Activated CD4-positive, alpha-beta T cell treated with anti-CD3 and anti-CD28 coated beads, Interleukin-2, amount 10 ng/mL, durations not matched to agents 24 days and 14 days (primary cell): ENCODE measurements at places on chromosomes 4 and X. TPM values are rescaled to one million over a fixed set of nuclear protein-coding genes. Genes with fewer than 3 reads are reported as not detected.
A peak's percentile ranks its signal among the peaks of the same experiment; 100 is the strongest.

CXCL6 gene
- total RNA-seq, result not detected in 2 replicates

AP1S2 gene
- total RNA-seq, result 24.2 and 28.8 TPM in 2 replicates

GRCh38 chrX:39996536-39996935 lies 101.2 kb downstream of the BCOR start:
- no peak overlapping the region for H3K27ac ChIP-seq
- peaks cover 4% of the 10 kb centered on the region for H3K27me3 ChIP-seq
- DNase-seq, result no peak

- H3K36me3 ChIP-seq, result no peaks in the 10 kb centered on the region
- H3K27ac ChIP-seq, result no peak overlapping the region
- no peaks in the 10 kb centered on the region for H3K27me3 ChIP-seq
- no peak for DNase-seq
Measured at GRCh38 chrX:39832211-39832610, 265.5 kb downstream of the BCOR start.

DNA sequence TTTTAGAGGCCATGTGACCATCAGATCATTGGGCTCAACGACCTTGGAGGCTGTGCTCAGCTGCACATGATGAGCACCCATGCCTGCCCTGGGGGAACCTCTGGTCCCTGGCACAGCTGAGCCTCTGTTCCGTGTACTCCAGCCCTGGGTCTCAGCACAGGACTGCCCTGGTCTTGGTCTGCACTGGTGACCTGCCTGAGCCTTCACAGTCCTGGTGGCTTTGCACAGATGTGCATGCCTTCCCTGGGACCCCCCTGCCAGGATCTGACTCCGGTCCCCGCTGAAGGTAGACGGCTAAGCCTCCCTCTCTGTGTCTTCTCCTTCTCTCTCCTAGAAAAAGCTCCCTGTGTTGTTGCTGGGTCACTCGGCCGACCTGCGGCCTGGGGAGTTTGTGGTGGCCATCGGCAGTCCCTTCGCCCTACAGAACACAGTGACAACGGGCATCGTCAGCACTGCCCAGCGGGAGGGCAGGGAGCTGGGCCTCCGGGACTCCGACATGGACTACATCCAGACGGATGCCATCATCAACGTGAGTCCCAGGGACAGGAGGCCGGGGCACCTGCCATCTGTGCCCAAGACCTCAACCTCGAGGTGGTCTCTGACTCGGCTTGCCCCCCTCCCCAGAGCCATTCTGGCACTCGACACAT lies 21.6 kb downstream of the HTRA3 start:
- H3K36me3 ChIP-seq, result no peaks in the 10 kb centered on the region
- no peak for DNase-seq
- no peaks in the 10 kb centered on the region for H3K27me3 ChIP-seq
- H3K4me3 ChIP-seq, result no peak overlapping the region
- H3K4me1 ChIP-seq, result no peaks in the 10 kb centered on the region

DNA sequence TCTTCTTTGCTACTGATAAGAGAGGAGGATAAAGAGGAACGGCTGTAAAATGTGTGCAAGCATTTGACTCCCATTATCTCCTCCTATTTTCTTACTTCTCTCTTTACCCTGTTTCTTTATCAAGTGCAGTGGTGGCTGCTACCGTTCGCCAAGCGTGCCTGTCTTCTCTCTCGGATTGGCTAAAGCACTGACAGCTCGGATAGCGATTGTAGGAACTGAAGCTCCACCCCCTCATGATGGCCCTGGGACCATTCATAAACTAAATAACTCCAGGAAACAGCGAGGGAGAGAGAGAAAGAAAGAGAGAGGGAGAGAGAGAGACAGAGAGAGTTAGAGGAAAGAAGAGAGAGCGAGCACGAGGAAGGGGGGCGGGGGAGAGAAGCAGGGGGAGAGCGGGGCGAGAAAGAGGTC lies 305 bp upstream of the MAB21L2 start:
- H3K36me3 ChIP-seq, result peaks cover 37% of the 10 kb centered on the region
- H3K27me3 ChIP-seq, result no peaks in the 10 kb centered on the region
- no peak overlapping the region for H3K4me3 ChIP-seq
- no peak for DNase-seq
- no peaks in the 10 kb centered on the region for H3K4me1 ChIP-seq
- no peak overlapping the region for H3K27ac ChIP-seq

DNA sequence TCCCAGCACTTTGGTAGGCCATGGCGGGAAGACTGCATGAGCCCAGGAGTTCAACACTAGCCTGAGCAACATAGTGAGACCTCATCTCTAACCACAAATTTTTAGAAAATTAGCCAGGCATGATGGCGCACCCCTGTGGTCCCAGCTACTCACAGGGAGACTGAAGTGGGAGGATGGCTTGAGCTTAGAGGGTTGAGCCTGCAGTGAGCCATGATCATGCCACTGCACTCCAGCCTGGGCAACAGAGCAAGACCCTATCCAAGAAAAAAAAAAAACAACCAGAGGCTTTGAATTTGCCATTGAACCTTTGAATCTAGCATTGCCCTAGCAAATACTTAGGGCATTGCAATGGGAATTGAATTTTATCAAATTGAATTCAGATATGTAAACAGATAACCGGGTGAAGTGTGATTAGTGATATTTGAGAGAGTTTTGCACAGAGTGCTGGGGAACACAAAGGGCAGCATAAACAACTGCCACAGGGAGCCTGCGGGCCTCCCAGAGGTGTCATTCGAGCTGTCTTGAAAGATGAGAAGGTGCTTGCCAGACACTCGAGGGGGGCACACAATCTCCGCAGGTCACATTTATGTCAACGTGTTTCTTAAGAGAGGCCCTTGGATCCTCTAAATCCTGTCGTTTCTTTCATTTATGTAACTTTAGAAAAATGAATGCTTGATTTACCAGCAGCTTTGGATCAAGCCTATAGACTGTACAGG lies 200.3 kb downstream of the AASDH start:
- H3K4me1 ChIP-seq, result peaks cover 13% of the 10 kb centered on the region
- H3K4me3 ChIP-seq, result no peak overlapping the region
- no peak overlapping the region for H3K27ac ChIP-seq
- H3K36me3 ChIP-seq, result no peaks in the 10 kb centered on the region

- H3K27me3 ChIP-seq, result no peaks in the 10 kb centered on the region
- H3K36me3 ChIP-seq, result no peaks in the 10 kb centered on the region
- no peak for DNase-seq
- no peaks in the 10 kb centered on the region for H3K4me1 ChIP-seq
Measured at GRCh38 chr4:4952273-4952672, 67.0 kb downstream of the CYTL1 start.

PPP3CA gene
- total RNA-seq, result 6.3 and 7.1 TPM in 2 replicates

- no peaks in the 10 kb centered on the region for H3K27me3 ChIP-seq
- DNase-seq, result no peak
- no peaks in the 10 kb centered on the region for H3K4me1 ChIP-seq
- no peak overlapping the region for H3K4me3 ChIP-seq
- H3K36me3 ChIP-seq, result no peaks in the 10 kb centered on the region
- H3K27ac ChIP-seq, result no peak overlapping the region
Measured at GRCh38 chr4:166252487-166253402, 379.7 kb downstream of the TLL1 start.

GRPEL1 gene
- total RNA-seq, result 100 and 106 TPM in 2 replicates

- DNase-seq, result no peak
- peak overlapping the region; percentile 11 for H3K27ac ChIP-seq
- H3K36me3 ChIP-seq, result peaks cover 30% of the 10 kb centered on the region
- H3K27me3 ChIP-seq, result no peaks in the 10 kb centered on the region
- no peak overlapping the region for H3K4me3 ChIP-seq
Measured at GRCh38 chr4:1242506-1243450, 6.2 kb downstream of the CTBP1 start.

DNA sequence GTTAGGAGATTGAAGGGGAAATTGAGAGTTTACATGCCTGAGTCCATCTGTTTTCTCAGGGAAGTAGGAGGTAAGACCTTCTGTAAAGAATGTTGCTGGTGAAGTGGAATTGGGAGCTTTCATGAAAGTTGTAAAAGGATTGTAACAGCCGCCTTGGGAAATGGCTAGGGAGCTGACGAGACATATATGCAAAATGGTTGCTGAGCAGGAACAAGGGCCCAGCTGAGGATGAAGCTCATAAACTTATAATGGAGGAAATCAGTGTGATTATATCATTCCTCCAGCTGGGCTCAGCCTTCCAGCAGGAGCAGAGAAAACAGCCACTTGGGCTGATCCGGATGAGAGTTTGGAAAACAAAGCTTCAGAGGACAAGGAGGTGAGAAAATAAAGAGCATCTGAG lies 208.7 kb downstream of the MAPK10 start:
- no peak overlapping the region for H3K27ac ChIP-seq
- H3K36me3 ChIP-seq, result no peaks in the 10 kb centered on the region
- no peaks in the 10 kb centered on the region for H3K27me3 ChIP-seq
- no peak for DNase-seq
- H3K4me3 ChIP-seq, result no peak overlapping the region

GRCh38 chrX:129618997-129619396 lies 35.8 kb downstream of the APLN start:
- no peak overlapping the region for H3K4me3 ChIP-seq
- H3K36me3 ChIP-seq, result no peaks in the 10 kb centered on the region
- no peak overlapping the region for H3K27ac ChIP-seq
- H3K4me1 ChIP-seq, result peaks cover 2% of the 10 kb centered on the region
- DNase-seq, result no peak

CT45A2 gene
- not detected in 2 replicates for total RNA-seq

TSPAN7 gene
- 0.19 TPM in 1 of 2 replicates, not detected in the other for total RNA-seq

CENPVL2 gene
- total RNA-seq, result not detected in 2 replicates

DNA sequence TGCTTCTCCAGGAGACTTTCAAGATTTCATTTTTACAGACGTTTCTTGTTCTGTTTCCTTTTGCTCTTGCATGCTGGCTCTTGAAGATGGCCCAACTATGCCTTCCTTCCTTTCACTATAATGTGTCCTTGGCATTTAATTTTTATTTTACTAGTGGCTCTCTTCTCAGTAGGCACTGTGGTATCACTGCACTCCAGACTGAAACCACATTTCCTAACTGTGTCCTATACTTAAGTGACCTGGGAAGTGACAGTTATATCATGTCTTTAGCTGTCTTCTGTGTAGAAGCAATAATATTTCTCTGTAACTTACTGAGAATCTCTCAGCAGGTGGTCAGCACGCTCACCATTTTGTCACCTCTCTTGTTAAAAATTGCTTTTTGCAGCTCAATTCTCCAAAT lies 168.9 kb downstream of the IL1RAPL1 start:
- no peak overlapping the region for H3K27ac ChIP-seq
- no peak for DNase-seq
- H3K27me3 ChIP-seq, result no peaks in the 10 kb centered on the region
- no peak overlapping the region for H3K4me3 ChIP-seq

- H3K36me3 ChIP-seq, result no peaks in the 10 kb centered on the region
- no peaks in the 10 kb centered on the region for H3K4me1 ChIP-seq
- DNase-seq, result no peak
- H3K27me3 ChIP-seq, result no peaks in the 10 kb centered on the region
Measured at GRCh38 chr4:72536443-72536842, 32.6 kb downstream of the ADAMTS3 start.

- no peak overlapping the region for H3K27ac ChIP-seq
- H3K4me3 ChIP-seq, result no peak overlapping the region
- no peak for DNase-seq
Measured at GRCh38 chrX:20620306-20620705, 353.6 kb upstream of the RPS6KA3 start.

SLC25A43 gene
- 10.6 and 10.7 TPM in 2 replicates for total RNA-seq

SMR3B gene
- total RNA-seq, result not detected in 2 replicates

TBC1D1 gene
- 51.7 and 61.6 TPM in 2 replicates for total RNA-seq

DNA sequence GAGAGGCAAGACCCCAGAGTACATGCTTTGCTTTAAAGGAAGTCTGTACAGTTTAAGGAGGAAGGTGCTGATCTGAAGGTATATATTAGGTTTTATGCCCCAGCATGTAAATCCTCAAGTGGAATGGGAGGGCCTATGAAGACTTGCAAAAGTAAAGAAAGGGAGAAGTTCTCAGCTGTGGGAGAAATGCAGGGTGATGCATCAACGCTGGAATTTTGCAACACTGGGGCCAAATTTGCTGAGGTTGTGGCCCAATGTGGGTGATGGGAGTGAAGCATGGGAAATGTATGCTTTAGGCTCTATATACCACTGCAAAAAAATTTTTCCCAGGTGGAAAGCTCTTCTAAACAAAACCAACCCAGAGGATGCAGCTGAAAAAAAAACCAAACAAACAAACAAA lies 33.8 kb upstream of the GPR174 start:
- DNase-seq, result no peak
- H3K27me3 ChIP-seq, result no peaks in the 10 kb centered on the region
- H3K36me3 ChIP-seq, result peaks cover 25% of the 10 kb centered on the region
- no peak overlapping the region for H3K4me3 ChIP-seq

- H3K27ac ChIP-seq, result no peak overlapping the region
- no peaks in the 10 kb centered on the region for H3K36me3 ChIP-seq
- H3K4me3 ChIP-seq, result no peak overlapping the region
- peaks cover 5% of the 10 kb centered on the region for H3K27me3 ChIP-seq
- no peak for DNase-seq
Measured at GRCh38 chrX:103530545-103530944, 11.3 kb upstream of the RAB40A start.

DNA sequence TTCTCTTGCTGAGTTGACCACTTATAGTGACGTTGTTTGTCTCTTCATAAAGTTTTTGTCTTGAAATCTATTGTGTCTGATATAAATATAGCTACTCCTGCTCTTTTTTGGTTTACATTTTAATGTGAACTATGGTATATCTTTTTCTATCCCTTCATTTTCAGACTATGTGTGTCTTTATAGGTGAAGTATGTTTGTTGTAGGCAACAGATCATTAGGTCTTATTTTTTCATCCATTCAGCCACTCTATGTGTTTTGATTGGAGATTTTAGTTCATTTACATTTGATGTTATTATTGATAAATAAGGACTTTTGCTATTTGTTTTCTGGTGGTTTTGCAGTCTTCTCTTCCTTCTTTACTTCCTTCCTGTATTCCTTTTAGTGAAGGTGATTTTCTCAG lies 44.0 kb upstream of the SLC16A2 start:
- no peak overlapping the region for H3K4me3 ChIP-seq
- H3K27ac ChIP-seq, result no peak overlapping the region
- DNase-seq, result no peak
- H3K36me3 ChIP-seq, result no peaks in the 10 kb centered on the region
- H3K27me3 ChIP-seq, result peaks cover 6% of the 10 kb centered on the region

ZDHHC9 gene
- total RNA-seq, result 13.4 and 14.6 TPM in 2 replicates

DNA sequence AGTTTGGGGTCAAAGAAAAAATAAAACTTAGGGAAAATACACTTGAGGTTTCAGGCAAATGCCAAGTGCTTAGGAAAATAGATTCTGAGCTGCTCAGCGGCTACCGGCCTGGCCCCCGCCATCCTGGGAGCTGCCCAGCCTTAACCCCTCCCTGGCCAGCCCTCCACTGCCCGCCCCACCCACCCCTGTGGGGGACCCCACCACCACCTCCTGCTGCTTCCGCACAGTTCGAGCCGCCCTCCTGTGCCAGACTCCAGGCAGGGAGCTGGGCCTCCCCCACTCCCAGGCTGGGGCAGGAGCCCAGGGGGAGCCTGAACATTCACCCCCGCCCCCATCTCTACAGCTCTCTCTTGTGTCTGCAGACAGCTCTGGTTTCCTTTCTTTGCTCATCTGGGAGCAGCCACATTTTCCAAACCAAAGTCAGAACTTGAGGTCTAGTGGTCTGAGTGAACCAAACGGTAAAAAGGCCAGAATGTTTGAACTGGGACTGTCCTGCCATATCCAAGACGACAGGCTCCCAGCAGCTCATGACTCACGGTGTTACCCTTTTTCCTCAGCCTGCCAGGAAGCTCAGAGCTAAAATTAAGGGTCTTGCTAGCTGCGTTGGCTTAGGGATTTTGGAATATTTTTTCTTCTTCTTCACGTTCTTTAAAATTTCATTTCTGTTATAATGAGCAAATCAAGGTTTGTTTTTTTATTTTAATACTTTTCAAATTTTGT lies 4.7 kb upstream of the FGFR3 start:
- no peak overlapping the region for H3K4me3 ChIP-seq
- H3K4me1 ChIP-seq, result no peaks in the 10 kb centered on the region
- peaks cover 12% of the 10 kb centered on the region for H3K27me3 ChIP-seq
- H3K36me3 ChIP-seq, result no peaks in the 10 kb centered on the region

ASB9 gene
- 0.24 and 0.33 TPM in 2 replicates for total RNA-seq

GRCh38 chr4:41058426-41058825 lies 155.9 kb downstream of the APBB2 start:
- no peak overlapping the region for H3K27ac ChIP-seq
- DNase-seq, result no peak
- no peaks in the 10 kb centered on the region for H3K4me1 ChIP-seq
- H3K27me3 ChIP-seq, result no peaks in the 10 kb centered on the region
